ENCODE measurements at places on chromosomes 4 and X.

- no peak for DNase-seq
Observed at GRCh38 chr4:87525636-87526295, 3.4 kb downstream of the SPARCL1 start.

- DNase-seq, result no peak
Observed at GRCh38 chrX:133159205-133159604, 58.9 kb downstream of the TFDP3 start.

GRCh38 chrX:152904151-152905080 lies 6.5 kb downstream of the ZNF185 start:
- DNase-seq, result peak; percentile 52

DNA sequence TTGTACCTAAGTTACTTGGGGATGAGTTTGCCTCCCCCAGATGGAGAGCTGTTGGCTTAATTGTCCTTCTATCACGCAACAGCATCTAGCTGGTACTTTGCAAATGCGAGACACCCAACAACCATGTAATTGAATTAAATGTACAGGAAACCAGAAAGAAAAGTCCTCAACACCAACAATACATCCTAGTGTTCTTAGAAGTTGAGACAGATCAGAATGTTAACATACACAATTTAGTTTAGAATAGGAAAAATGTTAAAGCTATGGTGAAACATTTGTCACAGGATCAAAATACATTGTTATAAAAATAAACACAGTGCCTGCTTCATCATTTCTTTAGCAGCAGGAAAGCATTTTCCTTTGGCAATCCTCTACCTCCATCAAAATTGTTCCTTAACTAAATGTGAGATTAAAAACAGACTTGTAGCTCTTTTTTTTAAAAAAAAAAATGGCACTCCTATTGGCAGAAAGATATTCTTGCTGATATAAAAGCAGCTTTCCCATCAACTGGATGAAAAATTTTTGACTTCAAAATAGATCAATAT lies 163.1 kb upstream of the MID1 start:
- no peak for DNase-seq

- DNase-seq, result no peak
Observed at GRCh38 chrX:111411557-111411956, 435 bp downstream of the DCX start.

DNA sequence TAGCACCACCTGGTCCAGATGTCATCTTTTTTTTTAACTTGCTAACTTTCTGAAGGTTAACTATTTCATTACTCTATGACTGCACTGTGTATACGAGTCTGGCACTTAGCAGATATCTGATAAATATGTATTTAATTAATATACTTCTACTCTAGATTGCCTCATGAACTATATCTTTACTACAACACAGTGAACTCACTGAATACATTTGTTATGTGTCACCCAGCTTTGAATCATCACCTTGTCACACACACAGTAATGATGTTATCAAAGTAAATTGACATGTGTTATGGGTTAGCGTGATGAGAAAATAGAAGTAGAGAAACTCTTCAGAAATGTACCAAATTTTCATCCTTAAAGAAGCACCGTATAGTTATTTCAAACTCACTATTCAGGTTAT lies 419.3 kb upstream of the ADGRL3 start:
- no peak for DNase-seq

DNA sequence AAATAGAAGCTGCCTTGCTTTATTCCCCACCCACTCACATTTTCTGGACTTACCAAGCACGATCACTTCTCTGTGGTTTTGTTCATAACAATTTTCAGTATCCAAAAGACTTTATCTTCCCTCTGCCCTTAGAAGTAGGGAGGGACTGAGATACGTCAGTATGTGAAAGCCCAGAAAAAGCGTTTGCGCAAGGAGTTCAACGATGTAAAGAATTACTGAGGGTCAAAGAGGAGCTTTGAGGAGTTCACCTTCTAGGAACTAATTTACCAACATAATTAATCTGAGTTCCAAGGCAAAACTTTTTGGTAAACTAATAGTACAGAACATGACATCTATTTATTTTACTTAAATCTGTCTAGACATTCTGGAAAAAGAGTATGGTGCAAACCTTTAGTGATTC lies 84.6 kb downstream of the MBNL3 start:
- DNase-seq, result no peak

GRCh38 chr4:46979283-46979682 lies 14.1 kb downstream of the GABRA4 start:
- no peak for DNase-seq

DNA sequence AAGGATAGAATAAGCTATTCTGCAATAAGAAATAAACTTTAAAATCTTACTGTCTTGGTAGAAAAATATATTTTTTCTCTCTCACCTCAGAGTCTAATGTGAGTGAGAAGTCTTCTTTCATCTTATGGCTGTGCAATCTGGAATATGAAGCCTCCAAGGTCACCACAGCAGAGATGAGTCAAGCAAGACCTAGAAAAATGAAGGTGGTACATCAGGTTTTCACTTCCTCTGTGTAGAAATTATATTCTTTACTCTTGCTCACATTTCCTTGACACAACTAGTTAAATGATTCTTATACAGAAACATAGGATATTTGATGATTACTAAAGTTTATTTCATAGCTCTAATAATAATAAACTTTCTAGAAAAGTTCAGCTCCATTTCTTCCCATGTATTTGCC lies 211.4 kb downstream of the CXXC4 start:
- no peak for DNase-seq

GRCh38 chrX:110228453-110228852 lies 89.4 kb downstream of the AMMECR1 start:
- DNase-seq, result no peak

GRCh38 chr4:95219109-95219508 lies 329.7 kb downstream of the UNC5C start:
- no peak for DNase-seq

DNA sequence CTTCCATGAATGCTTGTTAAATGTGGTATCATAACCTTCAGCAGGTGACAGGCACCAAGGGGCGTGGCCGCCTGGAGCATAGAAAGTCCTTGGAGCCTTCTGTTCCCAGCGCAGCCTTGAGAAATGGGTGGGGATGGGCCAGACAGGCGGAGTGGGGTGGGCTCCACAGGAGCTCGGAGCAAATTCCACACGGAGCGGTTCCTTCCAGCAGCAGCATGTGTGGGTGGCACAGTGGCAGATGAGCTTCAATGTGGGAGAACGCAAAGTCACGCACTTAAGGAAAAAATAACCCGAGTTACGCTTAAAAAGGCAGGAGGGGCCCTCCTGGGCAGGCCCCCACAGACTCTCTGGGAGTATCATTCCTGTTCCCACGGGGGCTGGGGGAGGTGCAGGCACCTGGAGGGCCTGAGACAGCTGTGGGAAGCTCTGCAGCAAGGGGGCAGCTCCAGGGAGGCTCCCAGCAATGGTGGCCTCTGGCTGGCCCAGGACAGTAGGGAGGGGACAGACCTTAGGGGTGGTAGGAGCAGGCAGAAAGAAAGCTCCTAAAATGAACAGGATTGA lies 15.3 kb downstream of the TMEM271 start:
- DNase-seq, result no peak

DNA sequence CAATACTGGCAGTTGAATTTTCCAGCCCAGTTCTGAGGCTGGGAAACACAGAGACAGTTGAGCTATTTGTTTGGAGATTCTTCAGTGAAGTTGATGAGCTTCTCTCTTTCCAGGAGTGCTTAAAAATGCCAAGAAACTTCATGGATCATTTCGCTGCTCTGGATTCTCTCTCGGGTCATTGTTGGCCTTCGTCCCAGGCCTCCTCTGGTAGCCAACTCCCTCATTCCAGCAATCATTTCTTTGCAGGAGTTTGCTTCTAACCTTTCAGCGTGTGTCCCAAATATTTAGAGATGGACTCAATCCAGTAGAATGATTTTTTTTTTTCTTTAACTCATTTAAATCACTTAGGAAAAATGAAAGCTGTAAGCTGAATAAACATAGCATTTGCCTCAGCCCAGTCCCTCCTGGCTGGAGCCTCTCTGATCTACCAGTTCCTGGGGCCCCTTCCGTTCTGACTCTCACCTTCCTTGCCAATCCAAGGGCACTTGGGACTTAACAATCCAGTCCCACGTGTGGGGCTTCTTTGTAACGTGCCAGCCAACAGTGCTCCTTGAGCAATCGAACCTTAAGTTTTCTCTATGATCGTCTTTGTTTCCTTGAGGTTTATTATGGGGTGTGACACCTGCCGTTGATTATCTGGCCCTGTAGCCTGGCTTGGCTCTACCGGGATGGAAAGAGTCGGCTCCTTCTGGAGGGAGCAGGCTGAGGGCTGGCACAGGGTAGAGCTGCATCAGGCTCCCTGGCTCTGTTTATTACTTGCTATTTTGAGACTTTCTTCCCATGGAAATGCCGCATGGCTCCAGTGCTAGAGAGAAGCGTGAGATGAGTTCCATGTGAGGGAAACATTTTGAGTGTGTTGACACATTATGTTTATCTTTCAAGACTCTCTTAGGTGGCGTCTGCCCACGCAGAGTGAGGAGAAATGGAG lies 80.4 kb upstream of the GPC4 start:
- DNase-seq, result no peak

DNA sequence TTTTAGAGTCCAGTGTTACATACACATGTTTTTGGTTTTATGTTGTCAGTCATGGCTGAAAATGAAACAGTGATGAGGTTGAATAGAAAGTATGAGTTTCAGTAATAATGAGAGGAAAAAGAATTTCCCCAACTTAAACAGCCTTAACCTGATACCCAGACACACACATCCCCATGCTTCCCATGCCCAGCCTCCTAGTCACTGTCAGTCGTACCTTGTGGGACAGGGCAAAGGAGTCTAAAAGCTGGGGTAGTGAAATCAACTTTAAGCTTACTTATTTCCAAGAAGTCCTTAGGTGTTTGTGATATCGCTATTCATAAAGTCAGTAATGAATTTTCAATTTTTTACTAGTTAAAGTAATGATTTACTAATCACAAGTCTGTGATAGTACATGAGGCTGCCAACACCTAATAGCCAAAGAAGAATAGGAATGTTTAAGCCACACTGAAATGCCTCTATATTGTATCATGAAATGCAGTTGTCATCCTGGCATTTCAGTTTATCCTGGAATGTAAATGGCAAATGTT lies 24.3 kb upstream of the GPR34 start:
- peak; percentile 45 for DNase-seq

DNA sequence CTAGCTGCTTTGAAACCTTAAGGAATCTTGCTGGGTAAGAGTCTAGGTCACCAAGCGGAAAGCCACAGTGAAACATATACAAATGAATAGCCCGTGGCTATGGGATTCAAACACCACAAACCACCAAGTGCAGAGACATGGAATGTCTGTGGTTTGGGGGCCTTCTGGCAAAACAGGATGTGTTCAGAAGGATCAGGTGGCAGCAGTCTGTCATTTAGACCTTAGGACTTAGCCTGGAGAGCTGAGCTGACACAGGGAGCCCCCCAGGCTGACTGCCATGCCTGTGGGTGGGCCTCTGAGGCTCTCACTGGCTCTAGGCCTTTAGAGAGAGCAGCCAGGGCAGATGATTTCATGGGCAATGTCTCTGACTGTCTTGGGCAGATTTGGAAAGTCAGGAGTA lies 225.6 kb downstream of the FBXW7 start:
- no peak for DNase-seq

DNA sequence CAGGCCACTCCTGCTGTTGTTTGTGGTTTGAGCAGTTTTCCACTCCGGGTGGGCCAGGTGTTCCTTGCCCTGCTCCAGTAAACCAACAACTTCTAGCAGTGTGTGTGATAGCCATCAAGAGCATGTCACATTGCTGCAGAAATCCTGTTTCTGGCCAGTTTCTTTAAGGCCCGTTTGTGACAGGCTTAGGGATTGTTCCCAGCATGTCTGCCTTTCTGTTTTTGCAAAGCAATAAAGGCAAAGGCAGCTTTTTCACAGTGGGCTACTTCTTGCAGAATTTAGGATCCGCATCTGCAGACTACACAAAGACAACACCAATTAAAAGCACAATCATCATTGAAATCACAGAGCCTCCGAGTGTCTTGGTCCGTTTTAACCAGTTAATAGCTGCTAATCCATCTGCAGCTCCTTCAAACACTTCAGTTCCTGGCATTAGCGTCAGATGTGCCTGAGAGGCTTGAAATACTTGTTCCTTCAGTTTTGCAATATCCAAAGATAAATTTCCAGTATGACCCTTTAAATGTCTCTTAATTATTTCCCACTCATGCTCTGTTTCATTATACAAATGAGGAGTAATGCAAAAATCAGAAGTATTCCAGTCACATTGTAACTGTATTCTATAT lies 65.1 kb downstream of the ADAM29 start:
- no peak for DNase-seq

DNA sequence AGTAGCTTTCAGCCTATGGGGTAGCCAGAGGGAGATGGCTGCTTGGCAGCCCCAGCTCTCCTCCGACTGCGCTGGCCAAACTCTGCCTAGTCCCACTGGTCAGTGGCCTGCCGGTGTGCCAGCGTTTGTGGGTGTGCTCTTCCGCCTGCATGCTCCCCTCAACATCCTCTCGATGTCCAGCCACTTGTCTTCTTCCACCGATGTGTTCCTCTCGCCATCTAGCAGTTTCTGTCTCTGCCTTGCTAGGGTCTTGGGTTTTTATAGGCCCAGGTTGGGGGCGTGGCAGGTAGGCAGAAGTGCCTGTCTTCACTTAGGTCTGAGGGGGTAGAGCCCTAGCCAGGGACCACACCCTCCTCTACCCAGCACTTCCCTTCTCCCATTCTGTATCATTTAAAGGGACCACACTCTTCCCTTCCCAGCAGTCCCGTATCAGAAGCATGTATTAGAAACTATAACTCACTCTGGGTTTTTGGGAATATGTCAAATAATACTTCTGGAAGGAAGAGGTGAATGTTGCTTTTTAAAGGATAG lies 124.4 kb downstream of the KDM6A start:
- DNase-seq, result no peak

DNA sequence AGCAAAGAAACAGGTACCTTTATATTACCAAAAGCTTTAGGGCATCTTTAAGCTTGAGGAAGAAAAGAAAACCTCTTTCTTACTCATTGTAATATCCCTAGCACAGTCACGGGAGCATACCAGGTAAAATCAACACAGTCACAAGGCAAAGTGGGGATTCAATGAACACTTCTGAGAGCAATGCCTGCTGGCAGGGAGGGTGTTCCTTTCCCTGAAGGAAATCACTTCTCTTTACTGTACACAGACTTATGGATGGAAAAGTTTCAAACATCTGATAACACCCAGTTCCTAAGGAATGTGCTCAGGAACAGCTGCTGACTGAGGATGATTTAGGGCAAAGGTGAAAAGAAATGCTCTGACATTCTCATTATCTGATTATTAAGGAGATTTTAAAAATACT lies 94.8 kb downstream of the MAML3 start:
- no peak for DNase-seq

GRCh38 chr4:42104521-42104920 lies 47.9 kb downstream of the BEND4 start:
- DNase-seq, result no peak

- no peak for DNase-seq
Observed at GRCh38 chrX:110087485-110088356, 84.8 kb downstream of the TMEM164 start.

DNA sequence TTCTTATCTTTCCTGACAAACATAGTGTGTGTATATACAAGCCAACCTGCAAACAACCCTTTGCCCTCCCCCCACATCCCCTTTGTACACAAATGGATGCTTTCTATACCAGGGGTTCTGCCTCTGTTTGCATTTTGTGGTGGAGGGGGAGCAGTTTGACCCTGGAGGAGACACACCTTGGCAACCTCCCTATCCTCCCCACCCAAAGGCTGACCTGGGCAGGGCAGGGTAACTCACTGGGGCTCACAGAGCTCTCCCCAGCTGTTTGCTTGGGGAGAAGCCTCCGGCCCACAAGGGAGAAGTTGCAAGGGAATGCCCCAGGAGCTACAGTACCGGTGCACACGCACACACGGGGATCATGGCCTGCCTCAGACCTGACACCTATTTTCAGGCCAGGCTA lies 372.6 kb downstream of the BCOR start:
- no peak for DNase-seq

- no peak for DNase-seq
Observed at GRCh38 chr4:84028340-84028739, 470.8 kb downstream of the NKX6-1 start.

GRCh38 chrX:22395372-22395771 lies 122.7 kb downstream of the CBLL2 start:
- no peak for DNase-seq

Data from GM20000 (cell line).